Stimulated activated CD4-positive, alpha-beta T cell treated with anti-CD3 and anti-CD28 coated beads, Interleukin-4, amount 100 ng/mL, for 24 hours (primary cell): ENCODE measurements at places on chromosomes 2 and 18.
A peak's percentile ranks its signal among the peaks of the same experiment; 100 is the strongest.

- DNase-seq = no peak
These were observed 175.2 kb upstream of the NOL4 start for GRCh38 chr18:34399892-34400291.

DNA sequence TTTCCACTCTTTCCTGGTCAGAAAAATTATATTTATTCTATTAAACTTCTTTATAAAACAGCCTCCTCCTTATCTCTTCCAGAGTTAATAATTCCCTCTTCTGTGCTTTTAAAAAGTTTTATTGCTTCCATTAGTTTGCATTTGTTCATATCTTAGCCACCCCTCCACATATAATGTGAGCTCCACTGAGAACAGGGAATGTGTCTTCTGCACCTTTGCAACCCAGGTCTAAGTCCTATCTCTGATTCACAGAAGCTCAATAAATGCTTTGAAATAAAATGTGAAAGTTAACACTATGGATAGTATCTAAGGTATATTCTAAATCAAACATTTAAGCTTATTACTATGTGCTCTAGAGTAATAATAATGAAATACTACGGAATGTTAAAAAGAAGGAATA is 9.3 kb upstream of the LRATD1 start:
- no peak for DNase-seq

DNA sequence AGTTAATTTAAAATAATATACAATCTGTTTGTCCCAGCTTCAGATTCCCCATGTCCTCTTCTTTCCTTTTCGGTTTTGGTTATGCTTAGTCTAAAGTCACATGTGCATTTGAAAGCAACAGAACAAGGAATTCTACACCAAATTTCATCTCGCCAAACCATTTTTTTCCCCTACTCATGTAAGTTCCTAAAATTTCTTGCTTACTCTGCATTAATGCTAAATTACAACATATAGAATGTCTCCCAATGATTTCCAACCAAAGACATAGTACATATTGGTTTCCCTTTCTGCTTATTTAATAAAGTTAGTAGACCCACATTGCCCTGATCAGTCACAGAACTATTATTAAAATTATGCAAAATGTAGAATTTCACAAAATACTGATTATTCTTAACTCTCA is 212.3 kb downstream of the ARHGAP15 start:
- no peak for DNase-seq

DNA sequence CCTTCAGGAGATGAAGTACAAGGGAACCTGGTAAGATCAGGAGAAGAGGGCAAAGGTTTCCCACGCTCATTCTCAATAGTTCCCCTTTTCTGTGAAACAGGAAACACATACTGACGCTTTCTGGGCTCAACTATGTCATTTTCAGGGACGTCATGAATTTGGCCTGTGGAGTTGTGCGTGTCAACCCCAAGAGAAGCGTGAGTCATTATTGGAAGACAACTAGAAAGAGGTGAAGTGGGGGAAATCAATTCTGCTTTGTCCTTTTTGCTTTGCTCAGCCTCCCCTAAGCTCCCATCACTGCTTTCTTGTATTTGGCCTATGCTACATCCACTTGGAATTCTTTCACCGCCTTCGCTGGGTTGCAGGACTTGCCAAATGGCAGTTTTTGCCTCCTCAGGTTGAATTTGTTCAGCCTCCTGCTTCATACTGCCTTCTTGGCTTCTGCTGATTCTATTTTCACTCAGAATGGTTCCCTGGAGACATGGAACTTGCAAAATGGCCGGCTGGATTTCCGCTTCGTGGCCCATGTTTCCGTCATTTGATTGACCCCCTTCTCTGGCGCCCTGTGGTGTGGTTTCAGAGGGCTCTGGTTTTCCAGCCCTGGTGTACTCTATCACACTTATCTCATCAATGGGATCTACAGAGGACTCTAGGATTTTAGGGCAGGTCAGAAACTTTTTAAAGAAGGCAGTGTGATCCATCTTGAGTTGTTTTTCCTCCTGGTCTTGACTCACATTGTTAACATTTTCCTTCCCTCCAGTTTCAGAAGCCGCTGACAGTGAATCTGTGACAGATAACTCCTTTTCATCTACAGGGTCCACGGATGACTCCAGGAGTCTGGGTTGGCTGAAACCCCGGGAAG is 93.3 kb downstream of the ALPK2 start:
- peak; percentile 31 for DNase-seq
